T-helper 9 cell (primary cell): ENCODE measurements at places on chromosomes 4 and X.

- DNase-seq = no peak
Measured at GRCh38 chr4:54719378-54719777, 61.6 kb downstream of the KIT start.

DNA sequence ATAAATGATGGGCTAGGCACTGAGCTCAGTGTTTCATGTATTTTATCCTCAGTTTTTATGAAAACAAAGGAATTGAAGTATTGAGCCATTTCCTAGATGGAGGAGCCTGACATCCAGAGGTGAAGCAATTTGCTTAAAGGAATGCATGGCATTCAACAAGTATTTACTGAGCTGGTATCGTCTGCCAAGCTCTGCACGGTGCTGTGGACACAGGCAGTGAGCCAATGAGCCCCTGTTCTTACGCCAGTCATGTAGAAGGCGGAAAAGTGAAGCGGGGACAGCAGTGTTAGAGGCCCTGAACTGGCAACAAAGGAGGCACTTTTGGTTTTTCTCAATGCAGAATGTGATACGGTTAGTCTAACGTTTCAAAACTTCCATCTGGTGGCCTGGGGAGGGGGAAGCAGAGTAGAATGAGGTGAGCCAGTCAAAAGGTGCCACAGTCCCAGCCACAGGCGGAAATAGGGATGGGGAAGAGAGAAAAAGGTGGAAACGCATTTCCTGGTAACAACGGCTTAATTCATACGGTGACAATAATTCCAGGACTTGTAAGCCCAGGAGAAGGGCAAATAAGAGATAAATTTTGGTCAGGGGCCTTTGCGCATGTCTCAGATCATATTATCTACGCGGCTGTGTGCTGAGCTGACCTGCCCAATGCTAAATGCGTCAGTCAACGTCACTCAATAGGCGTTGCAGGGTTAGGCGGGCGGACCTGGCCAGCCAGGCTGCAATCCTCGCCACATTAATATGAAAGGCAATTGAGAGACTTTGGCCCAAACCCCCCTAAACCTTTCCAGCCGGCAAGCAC is 133.9 kb downstream of the AFAP1 start:
- DNase-seq = no peak

GRCh38 chrX:133046601-133047000 is 50.3 kb downstream of the USP26 start:
- no peak for DNase-seq

- no peak for DNase-seq
Measured at GRCh38 chr4:107115185-107115847, 79.2 kb upstream of the DKK2 start.

GRCh38 chr4:100682477-100683218 is 164.8 kb upstream of the EMCN start:
- no peak for DNase-seq

GRCh38 chr4:38013461-38014366 is 53.5 kb downstream of the PTTG2 start:
- DNase-seq = no peak

- DNase-seq = no peak
Measured at GRCh38 chr4:180028682-180029081, 2214.5 kb upstream of the TENM3 start.

DNA sequence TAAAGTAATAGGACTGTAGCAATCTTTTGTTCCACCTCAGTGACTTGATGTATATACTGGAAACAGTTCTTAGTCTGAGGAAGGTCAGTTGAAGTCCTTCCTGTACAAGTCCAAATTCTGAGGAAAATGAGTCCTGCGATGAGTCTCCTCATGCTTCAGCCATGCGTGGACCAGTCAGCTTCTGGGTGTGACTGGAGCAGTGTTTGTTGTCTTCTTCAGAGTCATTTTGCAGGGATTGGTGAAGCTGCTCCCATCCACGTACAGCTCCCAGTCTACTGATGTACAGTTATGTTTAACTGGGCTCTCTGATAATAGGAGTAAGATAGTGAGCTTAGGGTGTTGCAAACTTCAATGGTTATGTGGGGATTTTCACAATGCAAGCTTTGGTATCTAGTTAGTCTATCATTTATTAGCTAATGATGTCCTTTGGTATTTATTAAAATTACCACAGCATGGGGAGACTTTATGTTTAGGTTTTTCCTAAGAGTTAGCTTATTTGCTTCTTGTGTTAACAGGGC is 3.4 kb downstream of the UGT2B17 start:
- no peak for DNase-seq

DNA sequence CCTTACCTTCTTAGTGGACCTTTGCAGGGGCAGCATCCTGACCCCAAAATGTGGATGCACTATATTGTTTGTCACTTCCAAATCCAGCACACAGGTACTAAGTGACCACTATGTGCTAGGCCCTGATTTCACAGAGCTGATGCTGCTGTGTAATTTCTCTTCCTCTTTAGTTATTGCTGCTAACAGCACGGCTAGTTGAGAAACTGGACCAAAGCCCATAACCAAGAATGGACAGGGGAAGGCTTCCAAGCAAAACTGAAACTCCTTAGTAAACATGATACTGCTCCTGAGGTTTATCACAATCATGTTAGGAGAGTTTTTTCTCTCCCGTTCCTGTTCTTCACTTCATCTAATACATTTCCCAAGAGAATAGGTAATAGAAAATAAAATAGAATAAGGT is 172.9 kb upstream of the TTC29 start:
- no peak for DNase-seq

DNA sequence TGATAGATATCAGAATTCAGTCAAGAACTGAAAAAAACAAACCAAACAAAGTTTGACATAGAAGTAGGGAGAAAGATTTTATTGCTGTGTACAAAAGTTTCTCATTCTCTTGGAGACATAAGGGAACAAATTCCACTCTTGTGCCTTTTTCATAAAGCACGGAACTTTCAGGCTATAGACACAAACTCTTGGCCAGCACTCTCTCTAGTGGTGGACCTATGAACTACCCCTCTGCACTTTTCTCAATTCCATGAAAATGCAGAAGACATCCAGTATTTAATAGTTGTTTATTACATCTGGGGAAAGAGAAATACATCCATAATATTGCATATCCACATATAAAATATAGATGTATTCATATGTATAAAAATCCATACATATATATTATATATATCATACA is 291.6 kb upstream of the HS3ST1 start:
- DNase-seq = no peak

DNA sequence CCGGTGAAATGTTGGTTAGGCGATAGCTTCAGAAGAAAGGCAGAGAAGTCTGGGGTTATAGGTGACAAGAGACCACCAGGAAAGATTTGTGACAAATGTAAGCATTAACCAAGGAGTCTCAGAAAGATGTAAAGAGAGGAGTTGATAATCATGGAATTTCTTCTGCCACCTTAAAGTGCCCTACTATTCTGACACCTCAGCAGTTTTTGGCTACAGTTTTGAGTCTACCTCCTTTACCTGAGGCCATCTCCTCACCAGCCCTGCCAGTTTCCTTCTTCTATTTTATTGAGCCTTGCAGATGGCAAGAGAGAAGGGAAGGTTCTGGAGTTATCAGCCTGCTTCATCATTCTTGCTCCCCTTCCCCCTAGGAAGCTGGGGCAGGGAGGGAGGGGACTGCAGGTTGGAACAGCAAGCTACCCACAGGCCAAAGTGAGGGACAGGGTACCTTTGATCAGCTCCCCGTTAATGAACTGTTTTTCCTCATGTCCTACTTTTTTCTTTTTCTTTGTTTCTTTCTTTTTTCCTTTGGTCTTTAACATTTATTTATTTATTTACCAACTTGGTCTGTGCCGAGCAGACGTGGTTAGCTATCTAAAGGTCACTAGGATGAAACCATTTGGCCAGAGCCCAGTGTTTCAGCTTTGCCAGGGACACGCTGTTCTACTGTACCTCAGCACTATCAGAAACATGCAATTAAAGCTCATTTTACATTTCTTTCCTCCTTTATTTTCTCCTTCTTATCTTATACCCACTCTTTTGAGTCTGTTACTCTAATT is 438.7 kb upstream of the AR start:
- DNase-seq = no peak

GRCh38 chrX:134806707-134807038 is 148.4 kb upstream of the PLAC1 start:
- DNase-seq = no peak
